ENCODE measurements at places on chromosomes 1 and 21. TPM values are rescaled to one million over a fixed set of nuclear protein-coding genes. Genes with fewer than 3 reads are reported as not detected.
A peak's percentile ranks its signal among the peaks of the same experiment; 100 is the strongest.

DNA sequence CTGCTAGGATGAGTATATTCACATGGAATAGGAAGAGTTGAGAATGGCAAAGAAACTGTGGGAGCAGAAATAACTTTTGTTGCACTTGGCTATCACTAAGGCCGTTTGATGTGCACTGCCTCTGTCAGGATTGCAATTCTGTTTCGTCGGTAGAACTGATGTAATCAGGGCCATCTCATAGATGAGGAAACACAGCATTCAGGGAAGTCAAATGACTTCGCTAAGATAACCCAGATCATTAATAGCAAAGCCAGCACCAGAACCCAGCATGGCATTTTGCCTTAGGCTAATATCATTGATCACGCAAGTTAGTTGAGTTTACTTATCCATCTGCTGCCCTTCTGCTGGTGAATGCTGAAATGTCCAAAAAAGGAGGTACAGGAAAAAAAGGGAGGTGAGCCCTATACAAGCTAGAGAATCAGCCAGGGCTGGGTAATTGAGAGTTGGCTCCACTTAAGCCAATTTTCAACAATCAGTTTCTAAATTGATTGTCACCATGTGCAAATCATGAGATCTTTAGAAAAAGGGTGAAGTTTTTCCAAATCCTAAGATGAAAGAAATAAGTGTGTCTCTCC lies 7.6 kb downstream of the RASSF5 start:
- DNase-seq, result no peak

- DNase-seq, result no peak
Measured at GRCh38 chr1:37056325-37056724, 22.0 kb upstream of the GRIK3 start.

DNA sequence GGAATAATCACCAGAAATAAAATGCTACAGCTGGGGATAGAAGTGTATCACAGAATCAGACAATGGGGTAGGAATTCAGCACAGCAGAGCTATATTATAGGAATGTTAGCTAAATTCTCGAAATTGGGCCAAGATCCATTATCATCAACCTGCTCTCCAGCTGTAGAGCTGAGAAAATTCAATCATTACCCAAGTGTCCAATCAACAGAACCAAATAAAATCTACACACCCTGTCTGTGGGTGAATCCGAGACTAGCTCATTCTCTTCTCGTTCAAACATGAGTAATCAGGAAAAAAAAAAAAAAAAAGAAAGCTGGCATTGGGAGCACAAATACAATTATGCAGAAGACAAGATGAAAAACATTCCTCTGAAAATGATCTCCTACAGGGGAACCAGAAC lies 119.2 kb downstream of the CDC7 start:
- DNase-seq, result no peak

DNA sequence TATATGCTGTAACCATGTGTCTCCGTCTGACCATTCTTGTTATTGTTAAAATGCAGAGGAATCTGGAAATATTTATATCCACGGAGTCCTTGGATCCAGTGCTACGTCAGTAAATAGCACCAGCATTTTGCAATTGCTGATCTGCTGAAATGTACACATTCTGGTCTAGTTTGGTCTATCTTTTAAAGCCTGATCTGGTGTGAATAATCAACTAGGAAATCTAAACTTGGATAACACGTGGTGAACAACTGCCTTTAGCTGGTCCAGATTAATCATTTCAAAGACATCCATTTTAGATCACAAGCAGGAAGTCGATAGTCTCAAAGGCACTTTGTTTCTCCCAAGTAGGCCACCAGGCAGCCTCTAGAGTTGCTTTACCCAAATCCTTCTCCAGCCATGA lies 32.6 kb downstream of the PDPN start:
- no peak for DNase-seq

GRCh38 chr1:47711848-47712492 lies 274.1 kb downstream of the FOXD2 start:
- DNase-seq, result no peak

DNA sequence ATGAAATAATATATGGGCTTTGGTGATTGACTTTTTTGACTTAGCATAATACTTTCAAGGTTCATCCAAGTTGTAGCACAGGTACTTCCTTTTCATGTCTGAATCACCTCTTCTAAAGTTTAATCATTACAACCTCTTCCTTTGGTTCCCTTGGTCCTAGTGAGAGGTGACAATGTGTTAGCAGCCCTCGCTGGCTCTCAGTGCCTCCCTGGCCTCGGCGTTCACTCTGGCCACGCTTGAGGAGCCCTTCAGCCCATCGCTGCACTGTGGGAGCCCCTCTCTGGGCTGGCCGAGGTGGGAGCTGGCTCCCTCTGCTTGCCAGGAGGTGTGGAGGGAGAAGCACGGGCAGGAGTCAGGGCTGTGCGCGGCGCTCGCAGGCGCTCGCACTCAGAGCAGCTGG lies 13.0 kb upstream of the RCAN3 start:
- no peak for DNase-seq

DNA sequence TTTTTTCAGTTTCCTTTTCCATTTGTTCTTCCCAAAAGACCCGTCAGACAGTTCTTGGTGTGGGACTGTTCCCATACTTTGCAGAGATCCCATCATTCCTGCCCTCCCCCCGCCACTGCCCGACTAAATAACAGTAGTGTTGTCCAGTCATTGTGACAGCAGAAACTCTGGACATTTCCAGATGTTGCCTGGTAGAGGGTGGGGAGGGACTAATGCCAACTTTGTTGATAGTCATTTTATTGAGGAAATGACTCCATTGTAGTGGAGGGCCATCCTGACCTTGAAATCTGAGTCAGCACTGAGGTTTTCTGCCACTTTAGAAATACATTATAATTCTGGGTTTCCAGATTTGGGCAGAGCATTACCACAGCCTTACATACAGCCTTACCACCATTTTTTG lies 85.4 kb downstream of the CEP350 start:
- DNase-seq, result no peak

- DNase-seq, result no peak
Measured at GRCh38 chr1:179955287-179955680, 674 bp downstream of the CEP350 start.

DNA sequence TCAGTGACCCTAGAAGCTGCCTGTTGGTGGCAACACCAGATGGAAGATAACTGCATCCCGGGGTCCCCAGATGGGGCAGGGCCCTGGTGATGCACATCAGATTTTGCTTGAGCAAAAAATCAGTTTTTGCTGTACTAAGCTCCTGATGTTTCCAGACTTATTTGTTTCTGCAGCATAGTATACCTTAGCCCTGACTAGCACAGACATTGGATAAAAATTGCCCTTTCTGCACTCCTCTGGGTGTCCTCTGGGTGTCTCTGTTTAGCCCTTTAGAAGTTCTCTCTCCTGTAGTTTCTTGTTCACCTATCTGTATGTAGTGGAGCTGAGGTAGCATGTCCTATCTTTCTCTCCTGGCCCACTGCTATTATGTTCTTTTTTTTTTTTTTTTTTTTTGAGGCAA lies 30.3 kb upstream of the PLA2G2C start:
- DNase-seq, result no peak

GRCh38 chr1:24526940-24527542 lies 24.4 kb downstream of the RCAN3 start:
- no peak for DNase-seq

DNA sequence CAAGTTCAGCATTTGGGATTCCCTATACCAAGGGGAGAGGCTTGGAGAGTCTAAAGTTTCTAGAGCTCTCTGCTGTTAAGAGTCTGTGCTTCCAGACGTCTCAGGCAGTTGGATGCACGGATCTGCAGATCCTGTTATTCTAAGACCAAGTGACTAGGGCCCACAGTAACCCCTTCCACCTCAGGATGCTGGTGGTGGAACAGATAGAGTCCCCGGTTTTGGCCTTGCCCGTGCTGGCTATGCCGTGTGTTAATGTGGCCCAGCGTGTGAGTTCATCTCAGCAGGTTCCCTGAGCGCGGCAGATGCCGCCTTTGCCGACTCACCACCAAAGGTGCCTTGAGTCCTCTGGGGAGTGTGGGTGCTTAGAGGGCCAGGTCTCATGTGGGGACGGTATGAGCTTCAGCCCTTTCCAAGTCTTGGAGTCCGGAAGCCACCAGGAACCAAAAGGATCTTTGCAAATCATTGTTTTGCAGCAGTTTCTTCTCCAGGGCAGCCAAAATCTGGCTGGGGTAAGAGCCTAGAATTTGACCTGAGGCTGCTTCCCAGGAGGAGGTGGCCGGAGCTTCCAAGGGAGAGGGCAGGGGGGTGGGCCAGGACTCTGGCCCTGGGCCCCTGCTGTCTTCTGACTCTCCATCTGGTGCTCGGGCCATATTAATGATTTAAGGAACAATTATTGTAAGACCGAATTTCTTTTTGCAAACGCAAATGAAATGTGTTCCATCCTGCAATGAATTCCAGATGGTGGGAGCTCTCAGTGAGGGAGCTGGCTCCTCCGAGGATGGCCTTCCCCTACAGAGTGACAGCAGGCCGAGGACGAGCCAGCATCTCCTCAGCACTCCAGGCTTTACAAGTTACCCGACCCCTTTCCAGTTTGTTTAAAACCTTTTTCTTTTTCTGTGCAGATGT lies 205.7 kb downstream of the FOXD2 start:
- DNase-seq, result no peak

- DNase-seq, result no peak
Measured at GRCh38 chr1:206102292-206102936, 14.8 kb downstream of the AVPR1B start.

DNA sequence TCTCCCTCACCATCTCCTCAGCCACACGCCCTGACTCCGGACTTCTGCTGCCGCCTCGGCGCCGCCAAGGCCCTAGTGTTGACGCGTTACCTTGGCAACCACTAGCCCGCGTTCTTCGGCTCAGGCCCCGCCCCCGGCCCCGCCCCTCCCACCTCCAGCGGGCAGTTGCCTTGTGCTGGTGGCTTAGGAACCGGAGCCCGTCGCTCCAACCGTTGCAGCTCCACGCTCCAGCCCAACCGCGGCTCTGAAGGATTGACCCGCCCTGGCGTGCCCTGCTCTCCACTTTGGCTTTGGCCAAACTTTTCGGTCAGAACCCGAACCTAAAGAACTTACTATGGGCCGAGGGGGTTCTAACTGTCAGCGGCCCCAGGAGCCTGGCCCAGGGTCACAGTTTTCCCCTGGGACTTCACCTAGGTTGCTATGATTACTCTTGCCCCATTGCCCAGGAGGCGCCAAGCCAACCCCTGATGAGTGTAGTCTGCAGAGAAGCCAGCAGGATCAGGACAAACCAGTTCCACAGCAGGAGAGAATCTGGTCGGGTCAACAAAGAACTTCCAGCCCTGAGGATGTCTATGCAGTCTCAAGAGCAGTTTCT lies at the start of gene CFAP45:
Gene CFAP45 (minus strand): TSS at position 80 of the 595 bp plus-strand sequence. CDS start 67 bp downstream, at position 13.
- DNase-seq, result no peak

- DNase-seq, result no peak
Measured at GRCh38 chr1:183609313-183609712, 19.1 kb upstream of the NCF2 start.

GRCh38 chr1:87720561-87720960 lies 391.9 kb downstream of the LMO4 start:
- DNase-seq, result peak; percentile 50

GRCh38 chr1:11649237-11649623 lies 5.0 kb downstream of the FBXO2 start:
- DNase-seq, result no peak

- DNase-seq, result no peak
Measured at GRCh38 chr1:45403298-45403697, 63.1 kb upstream of the MUTYH start.

DNA sequence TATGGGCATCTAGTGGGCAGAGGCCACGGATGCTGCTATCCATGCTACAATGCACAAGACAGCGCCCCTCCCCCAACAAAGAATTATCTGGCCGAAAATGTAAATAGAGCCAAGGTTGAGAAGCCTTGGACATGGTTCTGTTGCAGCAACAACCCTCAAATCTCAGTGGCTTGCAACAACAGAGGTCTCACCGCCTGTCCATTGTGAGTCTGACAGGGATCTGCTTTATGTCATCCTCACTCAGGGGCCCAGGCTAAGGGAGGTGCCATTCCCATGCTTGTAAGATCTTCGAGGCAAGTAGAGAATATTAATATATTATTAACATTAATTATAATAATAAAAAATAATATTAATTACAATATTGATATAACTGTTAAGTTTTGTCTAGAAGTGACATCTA lies 9.5 kb upstream of the PITHD1 start:
- no peak for DNase-seq

DNA sequence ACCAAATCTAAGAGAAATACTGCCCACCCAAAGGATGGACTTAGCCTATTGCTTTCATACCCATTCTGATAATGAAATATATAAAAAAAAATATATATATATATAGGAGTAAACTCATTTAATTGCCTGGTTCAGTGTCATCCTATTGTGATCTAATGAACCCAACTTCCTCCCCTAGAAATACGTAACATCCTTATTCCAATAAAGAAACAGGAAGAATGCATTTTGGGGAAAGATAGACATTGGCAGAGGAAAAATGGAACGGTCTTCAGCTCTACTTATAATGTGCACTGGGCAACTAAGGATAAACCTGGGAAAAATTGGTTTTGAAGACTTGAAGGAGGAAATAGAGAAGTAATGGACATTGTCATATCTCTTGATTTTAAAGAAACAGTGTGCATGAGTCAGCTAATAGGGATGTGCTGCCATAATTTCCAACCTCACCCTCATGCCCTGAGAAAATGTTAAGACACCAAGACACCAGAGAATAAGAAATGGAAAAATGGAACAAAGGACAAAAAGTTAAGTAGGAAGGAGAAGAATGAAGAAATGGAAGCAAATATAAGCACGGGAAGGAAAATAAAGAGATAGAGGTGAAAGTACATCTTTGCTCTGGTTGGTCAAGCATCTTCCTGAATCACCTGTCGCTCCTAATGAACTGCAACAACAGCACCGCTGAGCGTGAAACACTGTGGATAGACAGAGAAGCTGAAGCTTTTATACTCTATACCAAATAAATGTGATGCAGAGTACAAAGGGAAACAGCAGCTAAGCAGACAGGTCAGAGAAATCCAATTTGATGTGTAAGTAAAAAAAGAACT lies 5.4 kb downstream of the UBR4 start:
- no peak for DNase-seq

DNA sequence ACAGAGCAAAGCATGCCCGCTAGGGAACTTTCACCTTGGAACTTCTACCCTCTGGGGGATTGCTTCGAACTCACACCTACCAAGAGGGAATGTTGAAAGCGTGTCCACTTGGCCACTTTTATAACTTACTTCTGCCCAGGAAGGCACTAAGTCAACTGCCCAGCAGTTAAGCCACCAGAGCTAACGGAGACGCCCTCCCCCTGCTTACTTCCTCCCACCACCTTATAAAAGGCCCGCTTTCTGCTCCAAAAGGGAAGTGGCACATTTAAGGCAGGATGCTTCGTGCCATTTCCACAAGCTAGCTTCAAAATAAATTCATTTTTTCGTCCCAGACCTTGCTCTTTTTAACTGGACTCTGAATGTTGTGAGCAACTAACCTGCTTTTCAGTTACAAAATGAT lies 3.2 kb upstream of the AK2 start:
- DNase-seq, result no peak

The NEK2 gene
- total RNA-seq, result 36.4 TPM

The FASLG gene
- not detected for total RNA-seq

The ORC1 gene
- 30.1 TPM for total RNA-seq

The KCNE2 gene
- total RNA-seq, result not detected

The STUM gene
- total RNA-seq, result under 0.01 TPM

The TRPM2 gene
- 1.7 TPM for total RNA-seq

The EPHA8 gene
- total RNA-seq, result not detected

The AMPD1 gene
- not detected for total RNA-seq

The SPRR2E gene
- not detected for total RNA-seq

The S100A14 gene
- total RNA-seq, result 11.2 TPM

The KIF26B gene
- total RNA-seq, result 2.8 TPM

The SMCP gene
- not detected for total RNA-seq

The DNM3 gene
- total RNA-seq, result 2.5 TPM

The MTF2 gene
- 23.9 TPM for total RNA-seq

Data from epithelial cell of proximal tubule (primary cell).